ENCODE measurements at places on chromosomes 2 and 18. TPM values are rescaled to one million over a fixed set of nuclear protein-coding genes. Genes with fewer than 3 reads are reported as not detected.

GRCh38 chr2:208034503-208035140 is 9.3 kb upstream of the PLEKHM3 start:
- DNase-seq: no peak

GRCh38 chr2:234951664-234952269 is at the start of gene SH3BP4:
Gene SH3BP4, plus strand, starts transcription at chr2:234952017. Its CDS starts 82,986 bp downstream, at chr2:235035003.
- peak; percentile 74 for DNase-seq

The RAPGEF4 gene
- 8.4 TPM for polyA plus RNA-seq

GRCh38 chr2:140994856-140995255 is 1136.0 kb downstream of the LRP1B start:
- no peak for DNase-seq

DNA sequence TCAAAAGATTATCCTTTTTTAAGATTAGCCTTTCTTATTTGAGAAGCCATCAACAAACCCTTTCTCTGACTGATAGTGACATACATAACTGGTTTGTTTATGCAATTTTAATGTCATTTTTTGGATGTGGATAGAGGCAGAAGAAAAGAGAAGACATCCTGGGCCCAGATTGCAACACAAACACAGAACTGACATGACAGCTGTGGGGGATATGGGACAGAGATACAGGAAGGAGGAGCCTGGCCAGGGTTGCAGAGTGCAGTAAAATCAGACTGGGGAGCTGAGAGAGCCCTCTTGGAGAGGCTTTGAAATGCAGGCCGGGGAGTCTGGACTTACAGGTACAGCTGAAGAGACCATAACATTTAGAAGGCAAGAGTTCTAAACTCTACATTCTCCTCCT is 65.1 kb downstream of the SIGLEC15 start:
- DNase-seq: no peak

DNA sequence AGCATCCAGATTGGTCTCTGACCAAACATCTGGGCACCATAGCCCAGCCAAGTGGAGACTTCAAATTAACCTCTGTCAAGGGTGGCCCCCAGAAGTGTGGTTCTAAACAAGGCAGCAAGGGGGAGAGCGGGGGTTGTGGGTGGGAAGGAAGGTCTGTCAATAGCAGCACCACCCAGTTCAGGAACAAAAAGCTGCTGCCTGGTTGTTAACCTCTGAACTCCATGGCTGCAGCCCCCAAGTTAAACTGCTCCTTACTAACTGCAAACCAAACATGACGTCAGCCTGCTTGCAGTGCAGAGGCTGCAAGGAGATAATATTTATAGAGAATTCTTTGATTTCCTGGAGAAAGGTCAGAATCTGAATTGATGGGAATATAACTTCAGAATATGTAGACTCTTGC is 76.5 kb downstream of the ARL4C start:
- no peak for DNase-seq

The MC2R gene
- polyA plus RNA-seq: not detected

The MAT2A gene
- 398 TPM for polyA plus RNA-seq

The ACADL gene
- 25.7 TPM for polyA plus RNA-seq

GRCh38 chr2:45172142-45172541 is 162.9 kb upstream of the SIX2 start:
- DNase-seq: no peak

DNA sequence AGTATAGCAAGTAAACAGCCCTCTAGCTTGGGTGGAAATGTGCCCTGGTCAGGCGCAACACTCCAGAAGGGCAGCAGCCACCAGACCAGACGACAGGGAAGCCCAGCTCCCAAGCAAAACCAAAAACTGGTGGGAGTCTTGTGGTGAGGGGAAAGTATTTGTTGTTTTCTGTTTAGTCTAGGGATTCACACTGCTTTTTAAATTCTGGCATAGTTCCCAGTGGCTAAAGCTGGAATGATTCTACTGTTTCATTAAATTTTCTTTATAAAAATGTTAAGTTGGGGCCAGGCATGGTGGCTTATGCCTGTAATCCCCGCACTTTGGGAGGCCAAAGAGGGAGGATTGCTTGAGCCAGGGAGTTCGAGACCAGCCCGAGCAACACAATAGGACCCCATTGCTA is 38.5 kb downstream of the MERTK start:
- DNase-seq: no peak

- DNase-seq: no peak
Measured at GRCh38 chr18:48133671-48134251, 203.3 kb upstream of the SMAD2 start.

DNA sequence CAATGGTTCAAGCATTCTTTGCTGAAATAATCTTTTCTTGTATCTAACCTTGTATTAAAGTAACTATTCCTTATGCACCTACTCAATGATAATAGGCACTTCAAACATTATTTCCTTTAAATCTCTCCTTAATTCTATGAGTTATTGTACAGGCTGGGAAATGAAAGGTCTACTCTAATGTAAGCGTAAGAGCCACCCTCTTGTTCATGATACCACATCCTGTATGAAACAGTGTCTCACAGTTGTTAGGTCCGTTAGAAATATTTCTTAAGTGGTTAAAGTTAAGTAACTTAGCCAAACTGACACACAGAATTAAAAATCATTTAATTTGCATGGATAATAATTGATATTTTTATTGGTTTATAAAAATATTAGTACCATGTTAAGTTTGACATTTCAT is 162.5 kb upstream of the RPRM start:
- no peak for DNase-seq

The ASB18 gene
- 0.04 TPM for polyA plus RNA-seq

GRCh38 chr2:138029276-138029675 is 65.0 kb downstream of the HNMT start:
- peak; percentile 75 for DNase-seq

DNA sequence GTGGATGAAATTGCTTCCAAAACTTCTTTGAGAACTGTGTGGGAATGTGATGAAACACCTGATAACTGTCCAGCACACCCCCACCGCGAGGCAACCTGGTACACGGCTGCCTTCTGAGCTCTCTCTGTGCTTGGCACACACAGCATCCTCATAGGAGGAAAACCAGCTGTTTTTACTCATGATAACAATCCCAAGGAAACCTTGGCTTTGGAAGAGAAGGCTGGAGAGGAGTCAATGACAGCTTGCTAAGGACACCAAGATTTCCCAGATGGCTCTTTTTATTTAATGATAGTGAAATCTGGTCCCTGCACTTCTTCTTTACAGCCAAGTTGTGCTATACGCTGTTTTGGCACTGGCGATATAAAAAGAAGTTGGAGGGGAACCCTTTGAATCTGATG is 232.5 kb upstream of the FN1 start:
- no peak for DNase-seq

DNA sequence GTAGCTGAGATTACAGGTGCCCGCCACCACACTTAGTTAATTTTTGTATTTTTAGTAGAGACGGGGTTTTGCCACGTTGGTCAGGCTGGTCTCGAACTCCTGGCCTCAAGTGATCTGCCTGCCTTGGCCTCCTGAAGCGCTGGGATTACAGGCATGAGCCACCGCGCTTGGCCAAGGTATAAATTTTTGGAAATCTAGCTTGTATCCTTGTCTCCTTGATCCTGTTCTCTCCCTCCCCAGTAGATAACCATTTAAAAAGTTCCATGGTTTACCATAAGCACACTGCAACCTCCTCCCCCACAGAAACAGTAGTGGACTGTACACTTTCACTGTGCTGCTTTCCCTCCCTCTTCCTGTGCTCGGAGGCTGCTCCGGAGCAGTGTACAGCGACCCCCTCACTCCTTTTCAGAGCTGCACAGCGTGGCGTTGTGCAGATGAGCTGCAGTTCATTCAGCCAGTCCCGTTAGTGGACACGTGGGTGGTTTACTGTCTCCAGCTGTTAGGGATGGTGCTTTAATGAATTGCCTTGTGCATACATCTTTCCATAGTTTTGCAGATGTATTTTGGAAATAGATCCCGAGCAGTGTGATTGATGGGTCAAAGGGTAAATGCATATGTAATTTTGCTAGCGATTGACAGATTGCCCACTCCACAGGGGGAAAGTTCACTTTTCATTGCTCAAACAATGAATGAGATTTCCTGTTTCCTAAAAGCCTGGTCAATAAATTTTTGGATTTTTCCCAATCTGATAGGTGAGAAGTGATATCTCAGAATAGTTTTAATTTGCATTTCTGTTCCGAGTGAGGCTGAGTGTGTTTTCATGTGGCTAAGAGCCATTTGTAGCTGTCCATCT is 14.8 kb downstream of the ASB1 start:
- DNase-seq: no peak

DNA sequence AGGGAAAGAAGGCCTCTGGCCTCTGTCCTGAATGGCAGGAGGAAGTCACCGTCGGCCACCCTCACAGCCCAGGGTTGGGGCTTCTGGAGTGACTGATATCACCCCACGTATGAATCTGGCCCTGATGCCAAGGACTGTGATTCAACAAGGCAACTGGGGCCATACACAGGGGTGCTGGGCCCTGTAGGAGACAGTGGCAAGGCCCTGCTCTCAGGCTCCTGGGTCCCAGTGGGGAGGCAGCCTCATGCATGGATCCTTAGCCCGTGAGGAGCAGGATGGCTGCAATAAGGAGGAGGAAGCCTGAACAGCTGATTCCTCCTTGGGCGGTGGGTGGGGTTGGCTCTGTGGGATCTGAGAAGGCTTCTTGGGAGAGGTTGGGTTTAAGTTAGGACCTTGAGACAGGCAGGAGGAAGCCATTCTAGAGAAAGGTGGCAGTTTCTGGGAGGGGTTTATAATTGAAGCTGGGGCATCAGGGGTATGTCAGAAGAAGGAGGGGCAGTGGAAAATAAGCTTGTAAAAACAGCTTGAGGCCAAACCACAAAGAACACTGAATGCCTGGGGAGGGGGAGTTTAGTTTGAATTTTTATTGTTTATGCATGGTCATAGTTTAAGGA is 42.8 kb upstream of the LAPTM4A start:
- DNase-seq: no peak

GRCh38 chr2:152962446-152962845 is 244.0 kb downstream of the ARL6IP6 start:
- no peak for DNase-seq

- DNase-seq: no peak
Measured at GRCh38 chr18:9419956-9420631, 55.2 kb upstream of the RALBP1 start.

DNA sequence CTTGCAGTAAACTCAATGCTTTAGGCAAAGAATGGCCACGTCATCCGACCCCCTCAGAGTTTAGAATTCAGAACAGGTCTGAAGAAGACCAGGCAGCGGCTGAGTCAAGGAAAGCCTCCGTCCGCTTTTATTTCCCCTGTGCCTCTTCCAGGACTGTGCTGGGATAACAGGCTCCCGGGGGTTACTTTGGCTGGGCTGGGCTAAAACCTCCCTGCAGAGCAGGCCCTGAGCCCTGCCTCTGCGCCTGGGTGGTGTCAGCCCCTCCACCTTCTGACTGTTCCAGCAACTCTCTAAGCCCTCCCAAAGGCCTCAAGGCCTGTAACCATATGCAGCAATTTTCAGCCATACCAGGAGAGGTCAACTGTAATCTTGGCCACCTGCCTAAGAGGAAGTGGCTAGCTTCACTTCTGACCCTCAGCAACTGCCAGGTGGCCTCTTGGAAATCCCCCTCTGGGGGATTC is 166.5 kb downstream of the RPIA start:
- DNase-seq: no peak

The EFEMP1 gene
- 138 TPM for polyA plus RNA-seq

The MSGN1 gene
- polyA plus RNA-seq: not detected

The SOX11 gene
- 38.7 TPM for polyA plus RNA-seq

- DNase-seq: no peak
Measured at GRCh38 chr2:134536296-134536695, 182.5 kb downstream of the TMEM163 start.

DNA sequence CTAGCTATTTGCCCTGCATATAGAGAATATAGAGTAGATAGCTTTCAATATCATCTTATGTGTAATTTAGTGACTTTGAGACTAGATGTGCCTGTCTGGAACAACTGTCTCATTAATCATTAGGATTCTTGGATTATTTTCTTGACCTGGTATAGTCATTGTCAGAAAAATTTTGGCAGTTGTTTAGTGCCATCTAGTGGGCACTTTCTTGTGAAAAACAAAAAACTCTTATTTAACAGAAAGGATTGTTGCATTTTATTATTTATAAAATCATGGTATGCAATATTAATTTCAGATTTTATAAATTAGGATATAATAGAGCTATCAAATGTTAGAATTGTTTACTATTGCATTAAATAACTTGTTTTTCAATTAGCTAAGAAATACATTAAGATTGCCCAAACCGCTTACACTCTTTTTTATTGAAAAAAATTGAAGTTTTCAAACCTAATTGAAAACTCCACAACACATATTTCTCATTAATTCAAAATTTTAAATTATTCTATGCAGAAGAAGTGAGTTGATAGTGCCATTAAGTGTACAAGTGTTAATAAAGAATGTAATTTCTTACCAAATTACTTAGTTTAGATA is 80.3 kb downstream of the DYNAP start:
- DNase-seq: no peak

The FAM237A gene
- not detected for polyA plus RNA-seq

- DNase-seq: no peak
Measured at GRCh38 chr18:52553441-52553840, 213.4 kb downstream of the DCC start.

DNA sequence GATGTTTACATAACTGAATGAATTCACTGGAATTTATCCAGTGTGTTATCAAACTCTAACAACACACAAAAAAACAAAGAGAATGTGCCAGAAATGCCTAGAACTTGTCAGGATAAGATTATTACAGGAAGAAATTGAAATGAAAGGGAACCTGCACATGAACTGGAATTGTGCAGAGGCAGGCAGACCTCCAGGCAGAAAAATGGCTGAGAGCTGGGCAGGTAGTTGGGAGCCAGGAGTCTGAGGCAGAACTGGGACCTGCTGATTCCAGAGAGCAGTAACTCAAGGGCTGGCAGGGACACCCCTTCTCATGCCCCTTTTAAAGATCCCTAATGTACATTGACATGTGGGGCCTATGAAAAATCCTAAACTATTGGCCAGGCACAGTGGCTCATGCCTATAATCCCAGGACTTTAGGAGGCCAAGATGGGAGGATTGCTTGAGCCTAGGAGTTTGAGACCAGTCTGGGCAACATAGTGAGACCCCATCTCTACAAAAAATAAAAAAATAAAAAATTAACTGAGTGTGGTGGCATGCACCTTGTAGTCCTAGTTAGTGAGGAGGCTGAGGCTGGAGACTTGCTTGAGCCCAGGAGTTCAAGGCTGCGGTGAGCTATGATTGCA is 674 bp upstream of the SP110 start:
- no peak for DNase-seq

The SNTG2 gene
- 0.51 TPM for polyA plus RNA-seq

The SGPP2 gene
- polyA plus RNA-seq: 5.5 TPM
